Heart left ventricle (tissue), 16 donors: ENCODE measurements at places on chromosomes 1 and 21. TPM values are rescaled to one million over a fixed set of nuclear protein-coding genes. Genes with fewer than 3 reads are reported as not detected.
A peak's percentile ranks its signal among the peaks of the same experiment; 100 is the strongest.

DNA sequence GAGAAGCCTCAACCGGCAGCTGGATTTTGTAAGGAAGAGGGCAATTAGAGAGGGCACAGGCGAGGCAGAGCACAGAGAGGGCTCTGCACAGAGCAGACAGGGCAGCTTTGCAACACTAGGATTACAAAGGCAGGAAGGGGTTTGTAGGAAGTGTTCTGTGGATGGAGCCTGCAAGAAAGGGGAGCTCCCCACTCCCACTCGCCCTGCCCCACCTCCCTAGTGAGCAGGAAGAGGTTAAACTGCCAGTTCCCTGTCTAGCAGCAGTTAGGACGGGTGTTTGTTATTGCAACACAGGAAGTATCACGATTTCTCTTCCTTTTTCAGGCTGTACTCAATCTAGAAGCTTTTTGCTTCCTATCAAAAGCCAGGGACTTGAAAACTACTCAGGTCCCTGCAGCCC lies 63.3 kb upstream of the LRRC8D start:
- H3K27ac ChIP-seq, result peak overlapping the region; percentile 71
- H3K27me3 ChIP-seq, result no peaks in the 10 kb centered on the region
- H3K4me3 ChIP-seq, result no peak overlapping the region
- peaks cover 21% of the 10 kb centered on the region for H3K4me1 ChIP-seq
- H3K36me3 ChIP-seq, result no peaks in the 10 kb centered on the region
- peak; percentile 63 for DNase-seq

- H3K4me3 ChIP-seq, result no peak overlapping the region
- no peak for DNase-seq
- no peaks in the 10 kb centered on the region for H3K4me1 ChIP-seq
- H3K27ac ChIP-seq, result no peak overlapping the region
- H3K36me3 ChIP-seq, result no peaks in the 10 kb centered on the region
- no peaks in the 10 kb centered on the region for H3K27me3 ChIP-seq
Observed at GRCh38 chr1:67860776-67861175, 27.5 kb upstream of the GNG12 start.

GRCh38 chr1:21295002-21295401 lies 4.7 kb upstream of the ECE1 start:
- no peak overlapping the region for H3K4me3 ChIP-seq
- no peaks in the 10 kb centered on the region for H3K27me3 ChIP-seq
- no peaks in the 10 kb centered on the region for H3K36me3 ChIP-seq
- peaks cover 50% of the 10 kb centered on the region for H3K4me1 ChIP-seq
- no peak for DNase-seq

DNA sequence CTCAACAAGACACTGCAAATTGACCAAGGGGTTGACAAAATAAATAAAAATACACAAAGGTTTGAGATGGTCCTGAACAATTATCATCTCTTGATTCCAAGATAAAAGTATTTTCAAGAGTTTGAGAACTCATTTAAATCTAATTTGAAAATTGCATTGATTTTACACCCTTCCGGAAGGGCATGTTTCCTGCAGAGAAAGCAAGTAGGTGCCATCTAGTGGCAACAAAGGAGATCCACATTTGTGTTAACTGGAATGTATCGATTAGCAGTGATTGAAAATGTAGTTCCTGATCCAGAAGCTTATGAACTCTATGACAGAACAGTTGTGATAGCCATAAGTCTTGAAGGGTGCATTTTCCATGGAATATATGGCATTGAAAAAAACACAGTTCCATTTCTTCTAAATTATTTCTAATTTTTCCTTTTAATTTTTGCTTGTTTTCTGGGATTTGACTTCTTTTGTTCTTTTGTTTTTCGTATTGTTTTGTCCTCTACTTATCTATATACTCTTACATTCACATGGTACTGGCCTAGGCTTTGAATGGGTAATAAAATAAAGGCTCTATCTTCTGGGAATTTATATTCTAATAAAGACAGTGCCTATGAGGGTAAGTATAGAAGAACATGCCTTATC lies 143.7 kb downstream of the DNM3 start:
- H3K27me3 ChIP-seq, result no peaks in the 10 kb centered on the region
- H3K27ac ChIP-seq, result no peak overlapping the region
- no peak for DNase-seq
- no peak overlapping the region for H3K4me3 ChIP-seq
- peaks cover 8% of the 10 kb centered on the region for H3K4me1 ChIP-seq
- no peaks in the 10 kb centered on the region for H3K36me3 ChIP-seq

DNA sequence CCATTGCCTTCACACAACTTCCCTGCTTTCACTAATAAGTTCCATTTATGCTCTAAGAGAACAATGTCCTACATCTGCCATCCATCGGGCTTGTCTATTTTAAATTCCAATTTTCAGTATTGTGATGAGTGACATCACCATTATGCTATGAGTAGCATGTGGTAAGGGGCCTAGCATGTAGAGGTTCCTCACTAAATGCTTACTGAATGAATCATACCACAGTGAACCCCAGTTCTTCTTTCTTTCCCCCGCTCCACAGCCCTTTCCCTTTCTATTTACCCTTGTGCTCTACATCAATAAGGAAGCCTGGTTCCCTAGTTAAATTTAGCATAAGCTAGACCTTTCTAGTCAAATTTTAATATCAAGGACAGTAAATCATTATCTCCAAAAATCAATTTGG lies 195.0 kb upstream of the RGS18 start:
- no peaks in the 10 kb centered on the region for H3K36me3 ChIP-seq
- H3K27me3 ChIP-seq, result no peaks in the 10 kb centered on the region
- H3K27ac ChIP-seq, result no peak overlapping the region
- no peak overlapping the region for H3K4me3 ChIP-seq
- DNase-seq, result no peak
- peaks cover 5% of the 10 kb centered on the region for H3K4me1 ChIP-seq

- H3K27ac ChIP-seq, result no peak overlapping the region
- peaks cover 16% of the 10 kb centered on the region for H3K27me3 ChIP-seq
- no peaks in the 10 kb centered on the region for H3K4me1 ChIP-seq
- H3K36me3 ChIP-seq, result no peaks in the 10 kb centered on the region
Observed at GRCh38 chr1:167489571-167490340, 28.6 kb downstream of the CD247 start.

DTL gene
- 0.08 TPM for polyA plus RNA-seq
